ENCODE measurements at places on chromosomes 6 and 20.

DNA sequence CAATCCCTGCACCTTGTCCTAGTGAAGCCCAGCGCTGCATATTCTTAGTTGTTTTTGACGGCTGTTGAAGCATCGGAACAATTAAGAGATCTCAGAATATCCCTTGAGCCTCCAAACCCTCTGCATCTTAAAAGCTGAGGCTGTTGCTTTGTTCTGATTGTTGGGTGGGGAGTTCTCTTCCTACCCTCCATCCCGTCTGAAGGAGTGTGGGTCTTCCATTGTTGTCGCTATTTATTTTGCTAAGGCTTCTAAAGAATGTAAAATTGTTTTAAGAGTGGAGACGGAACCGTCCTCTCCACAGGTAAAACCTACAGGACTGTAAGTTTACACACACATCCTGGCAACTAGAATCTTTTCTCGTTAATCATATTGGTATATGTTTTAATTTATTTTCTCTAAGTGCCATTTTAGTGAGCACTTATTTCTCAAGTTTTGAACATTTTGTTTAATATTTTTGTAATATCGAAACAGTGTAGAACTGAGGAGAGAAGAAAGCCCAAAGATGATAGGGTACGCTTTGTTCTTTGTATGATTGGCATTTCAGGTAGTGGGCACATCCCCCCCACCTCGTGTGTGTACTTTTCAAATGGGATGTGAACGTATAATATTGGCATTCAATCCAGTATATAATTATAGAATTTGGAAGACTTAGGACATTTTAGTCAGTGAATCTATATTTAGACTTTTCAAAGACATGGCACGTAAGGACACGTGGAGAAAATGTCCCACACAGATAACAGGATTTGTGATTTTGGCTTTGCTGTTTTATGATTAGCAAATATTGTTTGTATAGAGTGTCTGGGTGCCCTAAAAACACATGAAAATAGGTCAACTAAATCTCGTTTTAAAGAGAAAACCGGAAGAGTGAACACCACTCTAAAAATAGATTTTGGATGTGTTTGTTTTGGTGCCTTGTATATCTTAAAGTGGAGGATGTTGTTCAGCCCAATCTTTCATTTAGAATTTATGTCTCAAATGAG, 1.3 kb downstream of the RNF146 start:
- no peak for DNase-seq

DNA sequence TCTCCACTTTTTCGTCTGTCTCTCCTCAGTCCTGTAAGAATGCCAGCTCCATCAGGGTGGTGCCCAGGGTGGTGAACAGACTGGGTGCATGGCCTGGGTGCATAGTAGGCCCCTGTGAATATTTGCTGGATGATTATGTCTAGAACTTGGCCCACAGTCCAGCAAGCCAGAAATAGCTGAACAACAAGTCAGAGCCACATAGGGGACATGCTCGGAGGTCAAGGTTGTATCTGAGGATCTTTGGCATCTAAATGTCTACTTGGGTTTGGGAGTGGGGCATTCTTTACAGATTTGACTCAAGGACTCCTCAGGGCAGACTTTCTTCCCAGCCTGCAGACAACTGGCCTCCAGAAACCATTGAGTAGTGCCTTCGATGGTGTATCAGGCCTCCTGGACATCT, 18.1 kb upstream of the BPIFA3 start:
- DNase-seq = no peak

DNA sequence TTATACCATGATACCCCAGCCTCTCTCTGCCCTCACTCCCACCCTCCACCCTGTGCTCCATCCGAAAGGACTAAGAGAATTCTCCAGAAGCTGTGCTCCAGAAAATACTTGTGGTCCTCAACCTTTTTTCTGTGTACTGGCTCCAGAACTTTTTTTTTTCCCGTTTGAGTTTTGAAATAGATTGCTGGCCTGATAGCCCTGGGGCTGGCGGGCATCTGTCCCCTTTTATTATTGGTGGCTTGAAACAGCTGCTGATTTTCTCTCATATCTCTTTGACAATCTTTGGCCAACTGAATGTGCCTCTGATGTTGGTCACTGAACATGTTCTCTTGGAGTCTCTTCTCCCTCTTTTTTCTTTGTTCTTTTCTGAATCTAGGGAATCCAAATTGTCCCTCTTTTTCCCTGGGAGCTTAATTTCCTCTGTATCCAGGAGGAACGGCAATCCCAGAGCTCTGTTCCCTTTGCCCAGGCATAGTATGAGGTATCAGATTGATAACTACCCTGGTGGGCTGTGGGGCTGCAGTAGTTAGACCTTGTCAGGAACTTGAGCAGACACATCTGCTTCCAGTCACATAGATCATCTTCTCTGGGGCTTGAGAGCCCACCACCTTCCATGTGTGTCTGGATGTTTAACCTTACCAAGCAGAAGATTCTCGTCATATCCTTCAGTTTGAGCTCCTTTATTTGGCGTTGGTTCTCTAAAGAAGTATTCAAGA, 1.6 kb downstream of the PPARD start:
- no peak for DNase-seq

DNA sequence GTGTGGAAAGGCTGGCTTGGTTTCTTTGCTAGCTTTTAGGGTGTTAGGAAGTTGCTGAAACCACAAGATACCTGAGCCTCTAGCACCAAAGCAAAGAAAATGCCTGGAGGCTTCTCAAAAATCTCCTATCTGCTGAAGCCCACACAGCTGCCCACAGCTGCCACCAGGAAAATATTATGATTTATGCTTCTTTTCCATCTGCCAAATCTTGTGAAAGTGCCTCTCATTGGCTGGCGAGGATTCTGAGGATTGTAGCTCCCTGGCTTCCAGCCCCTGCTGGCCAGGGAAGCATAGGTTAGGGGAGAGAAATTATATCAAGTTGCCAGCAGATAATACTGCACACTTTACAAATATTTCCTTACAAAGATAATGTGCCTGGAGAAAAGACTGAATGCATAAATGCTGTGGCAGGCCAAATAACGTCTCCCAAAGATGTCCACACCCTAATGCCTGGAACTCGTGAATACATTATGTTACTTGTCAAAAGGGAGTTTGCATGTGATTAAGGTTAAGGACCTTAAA, 98.4 kb downstream of the MRPL14 start:
- no peak for DNase-seq

- no peak for DNase-seq
Observed at GRCh38 chr20:37596890-37597536, 69.3 kb upstream of the BLCAP start.

- no peak for DNase-seq
Observed at GRCh38 chr6:148962854-148963515, 216.2 kb downstream of the UST start.

GRCh38 chr6:139909992-139910391, 535.5 kb upstream of the CITED2 start:
- no peak for DNase-seq

GRCh38 chr6:54217018-54217417, 91.2 kb upstream of the TINAG start:
- DNase-seq = no peak

GRCh38 chr6:63975699-63976098, 340.1 kb downstream of the PHF3 start:
- DNase-seq = no peak

- DNase-seq = no peak
Observed at GRCh38 chr6:41494212-41495110, 51.7 kb upstream of the FOXP4 start.

DNA sequence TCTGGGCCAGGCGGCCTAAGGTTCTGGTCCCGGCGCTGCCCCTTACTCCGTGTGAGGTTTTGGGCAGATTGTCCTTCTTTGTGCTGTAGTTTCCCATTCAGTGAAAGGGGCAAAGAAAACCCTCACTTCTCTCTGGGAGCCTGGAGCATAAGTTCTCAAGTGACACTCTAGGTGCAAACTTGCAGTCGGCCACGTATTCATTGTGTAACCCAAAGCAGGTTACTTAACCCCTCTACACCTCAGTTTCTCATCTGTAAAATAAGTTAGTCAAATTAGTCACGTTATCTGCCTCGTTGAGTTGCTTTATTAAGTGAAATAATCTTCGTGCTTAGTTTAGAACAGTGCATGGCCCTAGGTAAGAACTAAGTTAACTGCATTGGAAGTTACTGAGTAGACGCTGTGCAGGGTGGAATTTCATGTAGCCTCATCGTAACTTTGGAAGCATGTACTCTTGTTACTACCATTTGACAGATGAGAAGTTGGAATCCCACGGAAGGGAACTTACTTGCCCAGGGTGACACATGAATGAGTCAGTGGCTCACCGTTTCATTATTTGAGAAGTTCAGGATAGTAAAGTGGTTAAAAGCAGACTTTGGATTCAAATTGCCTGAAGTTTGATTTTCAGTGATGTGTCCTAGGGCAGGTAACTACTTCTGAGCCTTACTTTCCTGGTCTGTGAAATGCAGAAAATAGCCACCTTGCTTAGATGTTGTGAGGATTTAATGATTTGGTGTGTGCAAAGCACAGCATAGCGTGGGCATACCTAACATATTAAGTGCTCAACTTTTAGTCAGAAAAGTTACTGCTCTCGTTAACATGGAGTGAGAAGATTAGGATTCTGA, 556 bp upstream of the MROH8 start:
- DNase-seq = no peak

DNA sequence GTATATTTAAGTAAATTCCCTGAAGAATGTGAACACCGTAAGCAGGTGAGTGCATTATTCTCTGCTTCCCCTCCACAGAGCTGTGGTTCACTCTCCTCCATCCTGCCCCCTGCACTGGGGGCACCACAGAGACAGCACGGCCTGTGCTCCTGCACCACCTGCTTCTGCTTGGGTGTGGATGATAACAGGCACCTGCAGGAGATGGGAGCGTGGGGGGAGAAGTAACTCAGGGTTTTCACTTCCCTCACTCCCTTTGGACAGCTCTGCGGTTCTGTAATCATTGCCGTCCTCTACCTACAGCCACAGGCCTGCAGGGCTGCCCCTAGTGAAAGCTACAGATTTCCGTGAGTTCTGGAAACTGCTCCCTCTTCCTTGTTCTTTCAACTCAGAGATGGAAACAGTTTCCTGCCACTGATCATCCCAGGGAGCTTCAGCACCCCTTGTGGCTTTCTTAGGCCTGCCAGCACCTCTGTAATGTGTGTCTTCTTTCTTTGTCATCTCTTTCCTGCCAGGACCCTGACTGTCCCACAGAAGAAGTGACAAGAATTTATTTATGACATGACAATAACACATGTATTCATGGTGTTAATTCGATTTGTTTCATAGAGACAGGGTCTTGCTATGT, 21.3 kb upstream of the MICB start:
- DNase-seq = no peak

- DNase-seq = no peak
Observed at GRCh38 chr6:80969439-80969838, 783.0 kb downstream of the TENT5A start.

DNA sequence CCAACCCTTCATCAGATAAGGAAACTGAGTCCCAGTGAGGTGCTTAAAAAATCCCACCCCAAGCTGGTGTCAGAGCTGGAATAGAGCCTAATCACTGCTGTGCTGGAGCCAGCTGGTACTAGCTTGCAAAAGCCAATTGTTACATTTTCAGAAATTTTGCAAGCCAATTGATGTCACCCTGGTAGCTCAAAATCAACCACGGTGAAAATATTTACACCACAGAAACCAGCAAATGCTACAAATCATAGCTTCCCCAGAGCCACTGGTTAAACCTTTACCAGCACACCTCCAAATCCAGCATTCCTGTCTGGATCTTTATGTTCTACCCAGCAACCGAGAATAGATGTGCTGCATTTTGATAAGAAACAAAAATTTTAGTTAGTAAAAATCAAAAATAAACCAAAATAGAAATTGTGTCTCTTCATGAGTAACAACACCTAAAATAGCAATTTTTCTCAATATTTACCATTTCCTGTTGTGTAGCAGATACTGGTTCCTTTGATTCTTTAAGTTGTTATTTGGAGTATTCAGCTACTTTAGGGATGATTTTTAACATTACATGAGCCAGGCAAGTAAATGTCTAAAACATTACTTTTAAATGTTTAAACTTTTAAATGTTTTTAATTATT, 7.2 kb upstream of the LCA5 start:
- DNase-seq = no peak

GRCh38 chr6:21455071-21455470, 138.5 kb upstream of the SOX4 start:
- DNase-seq = no peak

DNA sequence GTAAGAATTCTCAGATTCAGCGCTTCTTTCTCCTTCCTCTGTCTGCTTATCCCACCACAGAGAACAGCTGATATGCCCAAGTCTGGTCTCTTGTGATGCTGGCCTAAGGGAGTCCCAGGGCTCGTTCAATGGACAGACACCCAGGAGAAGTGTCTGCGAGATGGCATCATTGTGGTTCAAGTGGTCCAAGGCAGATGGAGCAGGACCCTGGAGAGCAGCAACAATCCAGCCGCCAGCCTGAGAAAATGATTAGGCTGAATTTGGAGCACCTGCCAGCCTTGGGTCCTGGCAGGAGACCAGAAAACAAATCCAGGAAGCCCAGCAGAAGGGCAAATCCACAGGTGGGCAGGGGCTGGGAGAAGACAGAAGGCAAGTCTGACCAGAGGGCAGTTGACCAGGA, 145.8 kb downstream of the PTPRT start:
- no peak for DNase-seq

GRCh38 chr20:51375561-51375960, 167.0 kb downstream of the NFATC2 start:
- no peak for DNase-seq

GRCh38 chr6:11025921-11026635, 18.0 kb downstream of the ELOVL2 start:
- no peak for DNase-seq

- DNase-seq = no peak
Observed at GRCh38 chr6:125212377-125212776, 58.8 kb downstream of the TPD52L1 start.

GRCh38 chr6:5729080-5729434, 277.7 kb downstream of the NRN1 start:
- no peak for DNase-seq

DNA sequence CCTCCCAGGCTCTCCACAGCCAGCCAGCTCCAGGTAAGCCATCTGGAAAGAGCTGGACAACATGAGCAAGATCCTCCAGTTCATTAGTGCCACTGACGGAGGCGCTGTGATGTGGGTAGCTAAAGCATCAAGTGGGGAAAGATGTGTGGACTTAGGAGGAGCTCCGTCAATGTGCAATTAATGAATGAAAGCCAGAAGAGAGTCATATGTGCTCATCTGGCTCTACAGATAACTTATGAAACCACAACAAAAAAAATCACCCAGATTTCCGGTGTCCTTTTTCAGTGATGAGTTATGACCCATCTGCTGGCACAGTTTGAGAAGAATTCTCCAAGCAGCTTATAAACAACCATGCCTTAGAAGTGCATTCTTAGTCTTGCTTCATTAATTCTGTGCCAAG, 311.7 kb upstream of the PLCB4 start:
- DNase-seq = no peak

DNA sequence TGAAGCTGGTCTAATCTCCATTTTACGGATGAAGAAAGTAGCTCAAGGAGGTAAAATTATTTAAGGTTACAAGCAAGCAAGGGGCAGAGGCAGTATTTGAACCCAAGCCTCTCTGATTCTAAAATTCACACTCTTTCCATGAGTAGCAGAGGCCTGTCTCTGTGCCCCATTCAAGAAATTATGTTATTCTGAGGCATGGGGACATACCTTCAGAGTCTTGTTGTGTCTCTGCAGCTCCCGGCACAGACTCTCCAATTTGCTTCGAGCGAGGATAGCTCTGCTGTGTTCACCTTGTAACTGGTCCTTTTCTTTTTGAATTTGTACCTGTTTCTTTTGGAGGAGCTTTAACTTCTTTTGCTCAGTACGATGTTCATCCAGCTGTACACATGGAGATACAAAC, 21.5 kb downstream of the TXLNB start:
- DNase-seq = no peak
